ENCODE measurements at places on chromosomes 1 and 21.
A peak's percentile ranks its signal among the peaks of the same experiment; 100 is the strongest.

GRCh38 chr1:64005801-64006200 lies 197.6 kb upstream of the UBE2U start:
- no peak for DNase-seq

- peak; percentile 85 for DNase-seq
These were observed 11.4 kb downstream of the BTBD19 start for GRCh38 chr1:44819608-44820327.

DNA sequence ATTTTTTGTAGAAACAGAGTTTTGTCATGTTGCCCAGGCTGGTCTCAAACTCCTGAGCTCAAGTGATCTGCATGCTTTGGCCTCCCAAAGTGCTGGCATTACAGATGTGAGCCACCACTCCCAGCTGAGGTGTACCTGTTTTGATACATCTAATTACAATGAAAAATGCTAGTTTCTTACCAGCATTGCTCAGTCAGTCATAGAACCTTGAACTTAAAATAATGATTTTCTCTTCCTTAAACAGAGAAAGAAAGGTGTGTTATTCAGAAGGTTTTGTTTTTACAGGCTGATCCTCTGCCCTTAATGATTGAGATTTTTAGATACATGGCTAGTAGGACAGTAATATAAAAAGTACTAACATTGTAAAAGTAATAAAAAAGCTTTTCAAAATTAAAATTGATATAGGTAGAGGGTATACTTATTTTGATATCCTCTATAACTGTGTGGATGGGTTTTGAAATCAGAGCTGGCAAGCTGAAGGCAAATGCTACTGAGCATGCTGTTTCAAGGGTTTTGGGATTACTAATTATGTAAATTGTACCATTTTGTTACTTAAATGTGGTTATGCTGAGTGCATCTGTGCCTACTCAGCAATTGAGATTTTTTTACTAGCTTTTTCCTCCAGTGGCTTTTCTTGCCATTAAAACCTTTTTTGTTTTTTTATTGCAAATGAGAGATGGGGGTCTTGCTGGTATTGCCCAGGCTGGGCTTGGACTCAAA lies 16.1 kb downstream of the PRRC2C start:
- DNase-seq, result no peak

DNA sequence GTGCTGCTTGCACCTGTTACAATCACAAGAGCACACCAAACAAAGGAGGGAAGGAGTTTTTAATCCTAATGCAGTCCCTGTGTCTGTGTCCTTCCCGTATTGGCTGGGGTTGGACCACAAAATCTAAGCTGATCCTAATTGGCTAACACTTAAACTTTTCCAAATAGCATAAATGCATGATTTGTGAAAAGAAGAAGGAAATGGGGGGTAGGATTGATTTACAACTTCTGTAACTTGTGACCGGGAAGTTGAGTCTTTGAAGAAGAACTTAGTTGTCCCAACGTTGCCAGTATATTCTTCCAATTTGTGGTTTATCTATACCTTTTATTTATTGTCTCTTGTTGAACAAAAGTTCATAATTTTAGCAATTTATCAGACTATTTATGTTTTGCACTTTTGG lies 11.8 kb upstream of the IPP start:
- DNase-seq, result no peak

- no peak for DNase-seq
These were observed 49.0 kb downstream of the BRINP2 start for GRCh38 chr1:177219554-177220458.

GRCh38 chr1:155255243-155256007 lies at the start of gene ENTREP3:
Gene ENTREP3, minus strand, starts transcription at chr1:155255483. Its CDS starts 606 bp downstream, at chr1:155254877.
- DNase-seq, result peak; percentile 92

DNA sequence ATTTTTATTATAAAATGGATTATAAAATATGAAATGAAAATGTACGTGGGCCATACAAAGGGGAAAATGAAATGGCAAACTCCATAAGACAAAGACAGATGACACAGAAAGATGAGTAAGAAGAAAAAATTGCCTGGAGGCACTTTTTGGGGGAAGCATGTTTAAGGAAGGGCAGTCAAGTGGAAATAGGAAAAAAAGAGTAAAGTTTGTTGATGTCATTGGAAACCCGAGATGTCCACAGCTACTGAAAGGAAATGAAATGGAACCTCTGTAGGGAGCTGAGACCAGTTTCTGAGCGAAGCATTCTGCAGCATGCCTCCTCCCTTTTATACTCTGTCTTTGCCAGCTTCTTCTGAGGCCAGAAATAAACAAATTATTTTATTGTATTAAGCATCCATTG lies 203.4 kb upstream of the UBE2U start:
- peak; percentile 26 for DNase-seq

- DNase-seq, result no peak
These were observed 37.0 kb upstream of the ATP1A1 start for GRCh38 chr1:116335850-116336624.

DNA sequence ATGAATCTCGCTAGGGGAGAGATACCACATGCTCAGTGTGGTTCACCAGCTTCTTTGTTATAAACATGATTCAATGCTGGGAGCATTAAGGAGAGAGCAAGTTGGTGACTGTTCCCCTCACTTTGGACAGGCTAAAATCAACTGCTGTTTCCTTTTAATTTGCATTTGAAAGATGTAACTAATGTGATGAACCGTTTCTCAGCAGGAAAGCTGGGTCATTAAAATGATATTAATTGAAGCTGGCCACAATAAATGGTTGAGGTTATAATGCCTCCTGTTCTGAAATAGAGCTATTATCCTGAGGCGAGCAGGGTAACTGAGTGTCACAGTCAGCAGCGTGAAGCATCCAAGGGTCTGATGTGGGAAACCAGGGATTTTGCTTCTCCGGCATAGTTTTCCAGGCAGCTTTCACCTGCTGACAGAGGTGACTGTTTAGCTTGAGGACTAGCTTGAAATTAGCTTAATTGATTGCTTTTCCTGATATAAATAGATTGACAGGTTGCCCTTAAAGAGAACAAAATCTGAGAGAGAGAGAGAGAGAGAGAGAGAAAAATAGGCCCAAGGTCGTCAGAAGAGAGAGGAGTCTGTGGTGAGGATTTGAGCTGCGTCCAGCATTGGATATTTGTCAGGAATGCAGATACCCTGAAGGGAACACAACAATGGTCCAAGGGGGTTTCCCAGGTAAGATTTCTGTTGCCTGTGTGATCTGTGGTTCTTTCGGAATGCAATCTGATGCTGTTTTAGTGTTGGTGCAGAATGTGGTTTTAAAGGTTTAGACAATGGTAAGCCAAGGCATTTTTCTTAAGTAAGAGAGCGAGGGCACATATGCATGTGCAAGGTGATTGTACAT lies 209.7 kb downstream of the PATJ start:
- no peak for DNase-seq

DNA sequence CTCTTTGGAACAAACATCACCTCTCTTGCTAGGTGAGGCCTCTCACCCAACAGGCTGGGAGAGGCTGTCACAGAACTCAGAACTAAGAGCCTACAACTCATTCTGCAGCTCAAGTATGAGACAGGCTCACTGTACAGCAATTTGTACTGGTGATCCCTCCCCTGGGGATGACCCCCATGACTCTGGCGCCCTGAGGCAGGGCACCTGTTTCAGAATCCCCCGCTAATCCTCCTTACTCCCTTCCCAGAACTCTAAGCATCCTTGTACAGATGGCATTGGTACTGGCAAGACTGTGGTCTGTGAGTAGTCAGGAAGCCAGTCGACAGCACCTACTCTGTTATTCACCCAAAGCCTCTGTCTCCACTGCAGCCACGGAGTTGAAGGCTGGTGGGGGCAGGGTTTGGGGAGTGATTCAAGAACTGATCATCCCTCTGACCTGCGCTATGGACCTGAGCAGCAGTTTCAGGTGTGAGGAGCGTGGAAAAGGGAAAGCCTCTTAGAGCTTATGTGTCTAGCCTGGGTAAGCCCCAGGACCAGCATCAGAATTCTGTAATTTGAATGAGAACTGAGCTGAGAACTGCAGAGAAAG lies 655.5 kb downstream of the KIF26B start:
- DNase-seq, result no peak

GRCh38 chr1:187605736-187606135 lies 777.0 kb downstream of the PLA2G4A start:
- no peak for DNase-seq

GRCh38 chr1:228031276-228031995 lies 24.6 kb downstream of the WNT3A start:
- no peak for DNase-seq

- DNase-seq, result no peak
These were observed 14.7 kb upstream of the SLC19A1 start for GRCh38 chr21:45556645-45557615.

DNA sequence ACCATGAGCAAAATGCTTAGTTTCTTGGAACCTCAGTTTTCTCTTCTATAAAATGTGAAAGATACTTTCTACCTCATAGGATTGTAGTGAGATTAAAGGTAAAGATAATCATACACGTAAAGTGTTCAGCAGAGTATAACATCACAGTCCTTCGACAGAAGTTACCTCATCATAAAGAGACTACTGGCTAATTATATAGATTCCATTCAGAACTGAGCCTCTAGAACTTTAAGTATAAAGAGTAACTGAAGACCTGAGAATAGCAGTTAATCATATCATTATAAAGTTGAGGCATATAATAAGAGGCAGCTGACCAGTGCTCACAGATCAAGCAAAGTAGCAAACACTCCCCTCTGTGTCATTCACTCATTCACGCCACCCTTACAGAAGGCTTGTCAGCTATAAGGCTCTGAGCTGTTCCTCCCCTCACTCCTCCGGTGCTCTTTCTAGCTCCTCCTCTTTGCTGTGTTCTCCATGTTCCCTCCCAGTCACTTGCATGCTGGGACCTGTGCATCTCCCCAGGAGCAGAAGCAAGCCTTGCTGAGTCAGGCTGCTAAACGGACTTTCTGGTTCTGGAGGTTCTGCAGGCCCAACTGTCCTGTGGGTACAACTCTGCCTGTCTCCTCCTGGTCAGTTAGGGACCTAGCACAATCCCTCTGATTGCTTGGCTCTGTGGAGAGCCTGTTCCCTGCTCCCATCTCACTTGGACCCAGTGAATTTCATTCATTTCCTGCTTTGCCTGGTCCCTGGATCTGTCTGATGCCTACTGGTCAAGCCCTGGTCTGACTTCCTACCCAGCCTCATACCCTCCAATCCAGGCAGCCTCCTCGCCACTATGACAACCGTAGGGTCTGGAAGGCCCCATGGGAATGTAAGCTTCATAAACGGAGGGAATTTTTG lies 28.3 kb upstream of the LY9 start:
- DNase-seq, result no peak

DNA sequence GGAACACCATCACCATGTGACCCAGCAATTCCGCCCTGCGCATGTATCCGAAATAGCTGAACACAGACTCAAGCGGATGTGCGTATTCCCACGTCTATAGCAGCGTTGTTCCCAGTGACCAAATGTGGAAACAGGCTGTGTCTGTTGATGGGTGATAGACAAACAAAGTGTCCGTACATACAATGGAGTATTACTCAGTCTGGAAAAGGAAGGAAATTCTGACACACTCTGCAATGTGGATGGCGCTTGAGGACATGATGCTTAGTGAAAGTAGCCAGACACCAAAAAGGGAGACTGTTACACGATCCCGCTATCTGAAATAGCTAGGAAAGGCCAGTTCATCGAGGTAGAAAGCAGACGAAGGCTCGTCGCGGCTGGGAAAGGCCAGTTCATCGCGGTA lies 25.8 kb downstream of the PDXK start:
- no peak for DNase-seq

DNA sequence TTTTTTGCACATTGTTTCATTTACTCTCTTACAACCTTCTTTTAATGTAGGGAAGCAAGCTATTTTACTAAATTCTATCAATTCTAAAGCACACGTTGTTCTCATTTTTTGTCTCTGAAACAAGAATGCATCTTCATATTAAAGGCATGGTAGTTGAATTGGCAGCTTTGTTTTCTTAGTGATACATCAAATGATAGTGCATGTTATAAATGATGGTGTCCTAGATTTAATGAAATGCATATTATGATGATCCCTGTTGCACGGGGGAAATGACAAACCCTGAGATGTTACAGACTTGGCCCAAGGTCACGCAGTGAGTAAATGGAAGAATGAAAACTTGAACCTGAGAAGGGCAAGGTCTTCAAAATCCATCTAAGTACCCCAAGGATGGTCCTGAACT lies 213.1 kb downstream of the KAZN start:
- DNase-seq, result no peak

DNA sequence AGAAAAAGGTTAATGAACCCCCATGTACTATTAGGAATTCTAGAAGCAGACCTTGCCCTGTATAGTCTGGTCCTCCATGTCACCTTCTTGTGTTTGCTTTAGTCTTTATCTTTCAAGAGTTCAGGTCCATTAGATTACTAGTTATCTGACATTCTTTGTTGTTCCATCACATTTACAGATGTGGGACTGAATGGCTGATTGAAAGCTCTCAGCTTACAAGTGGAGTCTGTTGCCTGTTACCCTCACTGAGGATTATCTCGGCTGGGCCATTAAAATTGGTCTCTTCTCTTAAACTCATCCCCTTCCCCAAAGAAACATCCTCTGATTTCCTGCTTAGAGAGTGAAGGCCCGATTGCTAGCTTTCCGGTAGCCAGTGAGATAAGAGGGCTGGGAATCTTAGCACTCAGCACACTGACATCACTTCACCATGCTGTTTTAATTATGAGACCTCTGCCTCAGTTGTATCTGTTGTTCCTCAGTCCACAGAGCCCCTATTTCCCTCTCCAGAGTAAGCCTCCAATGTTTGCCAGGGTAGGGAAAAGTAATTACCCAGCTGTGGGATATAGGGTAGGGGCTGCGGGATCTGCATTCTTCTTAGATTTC lies 76.8 kb downstream of the LPGAT1 start:
- DNase-seq, result no peak

- DNase-seq, result no peak
These were observed 90.8 kb upstream of the L1TD1 start for GRCh38 chr1:62103846-62104245.

DNA sequence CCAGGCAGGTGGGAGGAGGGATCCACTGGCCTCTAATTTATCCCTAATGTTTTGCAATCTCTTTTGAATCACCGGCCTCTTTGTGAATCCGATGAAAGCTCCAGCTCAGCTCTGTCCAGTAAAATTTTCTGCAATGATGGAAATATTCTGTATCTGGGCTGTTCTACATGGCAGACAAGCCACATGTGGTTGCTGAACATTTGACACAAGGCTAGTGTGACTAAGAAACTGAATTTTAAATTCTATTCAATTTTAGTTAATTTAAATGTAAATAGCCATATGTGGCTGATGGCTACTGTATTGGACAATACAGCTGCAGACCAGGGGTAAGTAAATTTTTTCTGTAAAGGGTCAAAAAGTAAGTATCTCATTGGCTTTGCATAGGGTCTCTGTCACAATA lies 135.1 kb downstream of the CSMD2 start:
- no peak for DNase-seq

DNA sequence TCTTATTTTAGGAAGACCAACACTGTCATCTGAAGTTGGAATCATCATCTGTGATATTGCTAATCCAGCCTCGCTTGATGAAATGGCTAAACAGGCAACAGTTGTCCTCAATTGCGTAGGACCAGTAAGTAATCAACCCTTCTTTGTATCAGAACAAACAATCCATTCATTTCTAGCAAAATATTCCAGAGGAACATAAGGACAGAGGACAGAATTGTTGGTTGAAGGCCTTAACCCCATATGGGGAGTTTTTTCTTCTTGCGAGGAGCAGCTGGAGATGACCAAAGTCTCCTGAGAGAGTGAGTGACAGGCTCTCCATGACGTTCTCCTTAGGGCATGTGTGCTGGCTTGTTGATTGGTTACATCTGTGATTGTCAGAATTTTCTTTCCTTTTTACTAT lies 2.7 kb downstream of the SCCPDH start:
- no peak for DNase-seq

- no peak for DNase-seq
These were observed 97.9 kb upstream of the EXO1 start for GRCh38 chr1:241749945-241750695.
